NCI-H460 (cell line): ENCODE measurements at places on chromosomes 1 and 21.

GRCh38 chr1:204583909-204584632, 67.9 kb downstream of the MDM4 start:
- DNase-seq = no peak

- DNase-seq = peak; percentile 15
These were observed 21.4 kb downstream of the FOXO6 start for GRCh38 chr1:41382480-41383090.

- DNase-seq = no peak
These were observed 5.6 kb downstream of the PPP1R15B start for GRCh38 chr1:204405988-204406387.

- no peak for DNase-seq
These were observed 304.0 kb downstream of the KIF26B start for GRCh38 chr1:245458761-245459174.

GRCh38 chr1:156511644-156512043, 11.1 kb upstream of the MEF2D start:
- no peak for DNase-seq

- DNase-seq = no peak
These were observed 29.6 kb upstream of the PLA2G4A start for GRCh38 chr1:186798960-186799688.
